LNCaP clone FGC (cell line): ENCODE measurements at places on chromosomes 12 and 14.

DNA sequence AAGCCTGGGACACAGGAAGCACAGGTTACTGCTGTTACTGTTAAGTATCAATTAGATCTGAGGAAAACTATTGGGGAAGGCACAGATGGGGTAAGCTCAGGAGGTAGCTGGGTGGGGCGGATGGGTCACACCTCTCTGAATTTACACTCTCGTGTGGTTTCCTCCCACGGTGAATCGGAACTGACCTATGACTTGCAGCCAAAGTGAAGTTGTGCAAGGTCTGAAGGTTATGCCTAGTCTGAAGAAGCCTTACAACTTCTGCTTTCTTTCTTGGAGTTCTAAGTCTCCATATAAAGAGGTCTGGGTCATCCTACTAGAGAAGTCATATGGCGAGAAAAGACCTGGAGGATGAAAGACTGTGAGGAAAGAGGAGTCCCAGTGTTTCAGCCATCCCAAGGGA lies 25.6 kb upstream of the GPATCH2L start:
- DNase-seq: no peak

DNA sequence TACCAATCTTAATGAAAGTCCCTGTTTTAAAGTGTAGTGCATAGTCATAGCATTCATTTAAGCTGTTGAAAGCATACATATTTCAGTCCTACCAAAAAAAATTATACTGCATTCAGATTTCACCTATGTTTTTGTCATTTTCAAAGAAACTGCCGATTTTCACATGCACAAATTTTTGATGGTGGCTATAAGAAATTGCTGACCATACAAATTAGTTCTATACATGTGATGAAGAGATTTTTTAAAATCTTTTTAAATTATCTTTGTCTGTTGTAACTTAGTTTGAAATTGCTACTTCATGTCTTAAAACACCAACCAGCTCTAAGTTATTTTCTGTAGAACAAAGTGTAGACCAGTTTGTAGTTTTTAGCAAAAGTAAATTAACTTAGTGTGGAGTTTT lies 3.5 kb upstream of the GTF2A1 start:
- DNase-seq: no peak

GRCh38 chr12:119786539-119786938 lies 90.6 kb downstream of the CIT start:
- no peak for DNase-seq

- DNase-seq: no peak
Measured at GRCh38 chr14:40318211-40318719, 886.0 kb upstream of the FBXO33 start.

- no peak for DNase-seq
Measured at GRCh38 chr14:103052407-103052806, 4.9 kb downstream of the CDC42BPB start.

- DNase-seq: no peak
Measured at GRCh38 chr14:33010495-33010894, 71.8 kb downstream of the NPAS3 start.

GRCh38 chr14:94615254-94615653 lies 3.1 kb downstream of the SERPINA3 start:
- DNase-seq: no peak

- no peak for DNase-seq
Measured at GRCh38 chr14:76289276-76289675, 86.7 kb upstream of the ESRRB start.

DNA sequence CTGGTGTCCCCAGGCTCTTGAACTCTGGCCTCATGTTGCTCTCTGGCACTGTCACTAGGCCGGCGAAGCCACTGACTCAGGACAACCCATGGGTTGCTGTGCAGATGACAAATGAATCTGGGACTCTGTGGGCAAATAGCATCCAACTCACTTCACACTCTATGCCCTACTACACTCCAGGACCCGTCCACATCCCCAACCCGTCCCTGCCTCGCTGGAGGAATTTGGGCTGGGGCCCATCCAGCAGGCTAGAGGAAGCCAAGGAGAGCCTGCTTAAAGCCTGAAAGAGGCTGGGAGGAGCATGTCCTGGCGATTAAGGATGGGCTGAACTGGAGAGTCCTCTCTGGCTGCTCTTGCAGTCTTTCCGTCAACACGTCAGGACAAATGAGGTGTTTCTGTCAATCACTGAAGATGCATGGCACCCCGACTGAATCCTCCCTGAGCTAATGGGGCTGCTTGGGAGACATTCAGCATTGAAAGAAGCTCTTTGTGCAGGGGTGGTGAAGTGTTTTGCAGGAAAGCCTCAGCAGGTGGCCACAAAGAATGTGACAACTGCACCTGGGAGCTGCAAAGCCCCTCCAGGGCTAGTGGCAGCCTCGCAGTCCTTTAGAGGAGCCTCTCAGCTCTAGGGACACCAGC lies 71.7 kb downstream of the ANO2 start:
- DNase-seq: no peak

DNA sequence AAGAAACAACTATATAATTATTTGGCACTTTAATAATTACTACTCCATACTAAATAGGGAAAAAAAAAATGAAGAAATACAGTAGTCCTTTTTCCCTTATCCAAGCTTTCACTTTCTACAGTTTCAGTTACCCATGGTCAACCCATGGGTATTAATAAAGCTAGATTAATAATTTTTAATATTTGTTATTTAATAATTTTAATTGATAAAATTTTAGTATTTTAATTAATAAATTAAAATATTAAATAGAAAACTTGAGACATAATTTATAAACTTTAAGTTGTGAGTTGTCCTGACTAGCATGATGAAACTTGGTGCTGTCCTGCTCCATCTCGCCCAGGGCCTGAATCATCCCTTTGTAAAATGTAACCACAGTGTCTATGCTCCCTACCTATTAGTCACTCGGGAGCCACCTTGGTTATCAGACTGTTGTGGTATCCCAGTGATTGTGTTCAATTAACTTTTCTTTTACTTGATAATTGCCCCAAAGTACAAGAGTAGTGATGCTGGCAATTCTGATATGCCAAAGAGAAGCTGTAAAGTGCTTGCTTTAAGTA lies 71.8 kb downstream of the PAWR start:
- DNase-seq: no peak

- DNase-seq: no peak
Measured at GRCh38 chr12:132129007-132129406, 15.1 kb downstream of the DDX51 start.

DNA sequence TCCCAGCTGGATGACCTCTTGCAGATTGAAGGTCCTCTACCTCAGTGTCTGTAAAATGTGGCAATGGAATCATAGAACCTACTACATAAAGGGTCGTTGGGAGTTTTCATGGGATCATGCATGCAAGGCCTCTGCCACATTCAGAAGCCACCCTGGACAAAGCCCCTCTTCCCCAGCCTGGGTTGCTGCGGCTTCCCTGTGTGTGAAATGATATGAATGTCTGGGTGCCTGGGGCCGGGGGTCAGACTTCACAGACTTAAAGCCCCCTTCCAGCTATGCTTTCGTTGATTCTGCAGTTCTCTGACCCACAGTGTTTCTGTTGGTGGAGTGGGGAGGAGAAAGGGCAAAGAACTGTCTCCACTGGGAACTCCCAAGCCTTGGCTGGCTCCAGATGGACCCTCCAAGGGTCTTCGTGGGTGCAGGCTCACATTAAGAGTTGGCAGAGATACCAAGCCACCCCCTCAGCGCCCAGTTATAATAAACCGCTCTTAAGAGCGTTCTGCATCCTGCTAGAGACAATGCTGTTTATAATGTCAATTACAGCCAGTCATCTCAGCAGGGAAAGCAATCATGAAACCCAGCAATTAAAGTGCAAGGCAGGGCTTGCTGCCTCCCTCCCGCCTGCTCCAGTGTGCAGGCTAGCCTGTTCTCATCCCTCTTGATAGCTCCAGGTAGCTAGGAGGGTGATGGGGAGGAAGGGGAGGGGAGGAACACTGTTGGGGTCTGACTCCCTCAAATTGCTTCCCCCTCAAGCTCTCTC lies 210.9 kb upstream of the FKBP4 start:
- no peak for DNase-seq

- DNase-seq: no peak
Measured at GRCh38 chr14:55899531-55899930, 218.7 kb upstream of the PELI2 start.

GRCh38 chr14:22099942-22100763 lies 426.5 kb upstream of the OR4E1 start:
- DNase-seq: peak; percentile 69

GRCh38 chr14:68961781-68962584 lies 17.1 kb downstream of the ACTN1 start:
- no peak for DNase-seq

DNA sequence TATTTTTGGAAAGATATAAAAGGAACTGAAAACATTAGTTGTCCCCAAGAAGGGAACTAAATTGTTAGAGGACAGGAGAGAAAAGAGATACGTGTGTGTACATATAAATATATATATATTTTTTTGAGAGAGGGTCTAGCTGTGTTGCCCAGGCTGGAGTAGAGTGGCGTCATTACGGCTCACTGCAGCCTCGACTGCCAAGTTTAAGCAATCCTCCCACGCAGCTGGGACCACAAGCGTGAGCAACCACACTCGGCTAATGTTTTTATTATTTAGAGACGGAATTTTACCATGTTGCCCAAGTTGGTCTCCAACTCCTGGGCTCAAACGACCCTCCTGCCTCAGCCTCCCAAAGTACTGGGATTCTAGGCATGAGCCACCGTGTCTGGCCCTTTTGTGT lies 16.2 kb upstream of the NOP2 start:
- DNase-seq: no peak

GRCh38 chr12:50661300-50662115 lies 102.4 kb upstream of the ATF1 start:
- DNase-seq: no peak

DNA sequence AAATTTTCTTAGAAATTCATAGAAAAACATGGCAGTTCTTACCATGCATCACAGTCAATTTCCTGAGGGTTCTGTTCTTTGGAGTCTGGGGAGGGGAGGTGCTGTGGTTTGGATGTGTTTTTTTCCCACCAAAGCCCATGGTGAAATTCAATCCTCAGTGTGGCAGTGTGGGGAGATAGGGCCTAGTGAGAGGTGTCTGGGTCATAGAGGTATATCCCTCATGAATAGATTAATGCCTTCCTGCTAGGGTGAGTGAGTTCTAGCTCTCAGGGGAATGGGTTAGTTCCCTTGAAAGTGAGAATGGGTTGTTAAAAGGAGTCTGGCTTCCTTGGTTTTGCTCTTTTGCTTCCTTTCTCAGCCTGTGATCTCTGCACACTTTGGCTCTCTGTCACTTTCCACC lies 277.8 kb downstream of the APAF1 start:
- DNase-seq: no peak

- no peak for DNase-seq
Measured at GRCh38 chr12:113314121-113314529, 20.8 kb downstream of the SLC8B1 start.

GRCh38 chr14:91008759-91009409 lies 51.6 kb downstream of the RPS6KA5 start:
- no peak for DNase-seq

DNA sequence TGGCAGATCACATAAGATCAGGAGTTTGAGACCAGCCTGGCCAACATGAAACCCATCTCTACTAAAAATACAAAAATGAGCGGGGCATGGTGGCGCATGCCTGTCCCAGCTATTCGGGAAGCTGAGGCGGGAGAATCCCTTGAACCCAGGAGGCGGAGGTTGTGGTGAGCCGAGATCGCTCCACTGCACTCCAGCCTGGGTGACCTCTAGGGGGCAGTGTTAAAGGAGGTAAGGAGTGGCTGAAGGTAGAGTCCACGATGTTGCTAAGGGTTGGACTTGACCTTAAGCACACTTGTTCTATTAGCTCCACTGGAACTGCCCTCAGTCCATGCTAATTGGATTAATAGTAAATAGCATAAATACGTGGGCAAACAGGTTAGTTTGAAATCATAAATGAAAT lies 62.4 kb upstream of the PSMC1 start:
- no peak for DNase-seq

DNA sequence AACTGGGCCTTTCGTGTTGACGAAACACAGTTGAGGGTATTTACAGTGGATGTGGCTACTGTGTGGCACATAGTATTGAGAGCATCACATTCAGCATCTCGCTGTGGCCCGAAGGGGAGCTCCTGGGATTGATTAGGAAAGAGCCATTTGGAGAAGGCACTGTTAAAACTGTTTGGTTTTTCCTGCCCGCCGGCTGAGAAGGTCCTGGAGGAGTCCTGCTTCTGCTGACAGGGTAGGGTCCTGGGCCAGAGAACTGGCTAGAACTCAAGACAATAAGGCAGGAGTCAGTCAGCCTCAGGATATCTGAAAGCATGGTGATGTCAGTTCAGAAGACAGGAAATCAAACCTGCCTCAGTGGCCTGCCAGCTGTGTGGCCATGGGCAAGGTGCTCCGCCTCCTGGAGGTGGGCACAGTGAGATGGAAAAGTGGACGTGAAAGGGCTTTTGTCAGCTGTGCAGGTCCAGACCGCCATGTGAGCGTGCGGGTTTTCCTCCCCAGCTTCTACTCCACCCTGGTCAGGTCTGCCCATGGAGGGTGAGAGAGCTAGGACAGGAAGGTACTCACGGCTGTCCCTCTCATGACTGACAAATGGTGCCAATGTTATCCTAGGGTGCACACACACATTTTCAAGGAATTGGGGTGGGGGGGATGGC lies 92.3 kb downstream of the NTF3 start:
- no peak for DNase-seq

DNA sequence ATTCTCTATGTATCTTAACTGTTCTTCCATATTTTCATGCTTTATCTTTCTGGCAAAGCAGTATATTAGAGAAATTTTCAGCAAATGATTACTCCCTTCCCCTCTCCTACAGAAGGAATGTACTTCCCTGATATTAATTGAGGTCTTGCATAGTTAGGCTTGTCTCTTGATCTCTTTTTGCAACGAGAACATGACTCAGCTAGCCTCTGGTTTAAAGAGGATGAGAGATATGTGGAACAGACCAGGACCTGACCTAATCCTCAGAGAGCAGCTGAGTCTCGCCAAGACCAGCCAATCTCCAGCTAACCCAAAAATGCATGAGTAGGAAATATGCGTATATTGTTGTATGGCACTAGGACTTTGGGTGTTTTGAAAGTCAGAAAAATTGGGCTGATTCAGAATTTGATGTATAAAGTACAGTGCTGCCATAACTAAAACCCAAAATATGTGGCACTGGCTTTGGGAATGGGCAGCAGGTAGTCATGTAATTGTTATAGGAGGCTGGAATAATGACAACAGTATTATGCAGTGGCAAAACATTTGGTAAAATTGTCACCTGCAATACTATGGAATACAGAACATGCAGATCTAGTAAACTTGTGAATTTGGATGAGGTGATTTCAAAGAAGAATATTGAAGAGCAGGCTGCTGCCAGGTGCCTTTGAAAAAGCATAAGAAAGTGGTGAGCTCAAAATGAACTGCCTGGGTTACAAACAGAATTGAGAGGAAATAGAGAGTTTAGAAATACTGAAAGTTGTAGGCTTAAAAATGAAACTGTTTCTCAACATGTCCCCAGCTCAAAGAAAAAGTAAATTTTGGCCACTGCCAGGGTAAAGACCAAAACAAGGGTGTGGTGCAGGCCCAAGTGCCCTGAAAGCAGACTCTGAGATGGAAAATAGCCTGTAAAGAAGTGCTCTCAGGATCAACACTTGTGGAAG lies 9.3 kb upstream of the USP15 start:
- DNase-seq: no peak
